ENCODE measurements at places on chromosomes 1 and 21.

- peak overlapping the region; percentile 30 for H3K27ac ChIP-seq
- H3K36me3 ChIP-seq, result no peaks in the 10 kb centered on the region
These were observed 102.8 kb downstream of the CDC7 start for GRCh38 chr1:91603409-91603808.

DNA sequence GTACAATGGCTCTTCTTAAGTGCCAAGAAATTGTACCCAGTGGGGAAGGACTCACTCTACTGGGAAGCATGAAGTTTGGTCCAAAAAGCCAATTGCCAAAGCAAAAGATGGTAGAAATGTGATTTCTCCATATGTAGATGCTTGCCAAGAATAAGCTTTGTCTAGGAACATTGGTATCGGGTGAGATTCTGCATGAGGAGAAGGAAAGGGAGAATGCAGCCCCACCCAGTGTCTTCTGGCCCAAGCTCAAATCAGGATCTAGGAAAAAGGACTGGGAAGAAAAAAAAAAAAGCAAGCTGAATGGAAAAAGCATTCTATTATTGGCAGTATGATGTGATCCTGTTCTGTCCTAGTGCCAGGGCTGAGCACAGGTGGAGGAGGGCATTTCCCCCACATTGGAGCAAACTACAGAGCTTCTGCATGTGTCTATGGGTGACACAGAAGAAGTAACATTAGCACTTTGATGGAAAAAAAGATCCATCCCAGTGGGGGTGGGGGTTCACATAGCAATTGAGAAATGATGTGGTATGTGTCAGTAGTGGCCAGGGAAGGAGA, 226.6 kb downstream of the KCNH1 start:
- no peak overlapping the region for H3K4me3 ChIP-seq
- no peaks in the 10 kb centered on the region for H3K4me1 ChIP-seq
- no peaks in the 10 kb centered on the region for H3K36me3 ChIP-seq
- H3K27ac ChIP-seq, result no peak overlapping the region
- no peak for DNase-seq

DNA sequence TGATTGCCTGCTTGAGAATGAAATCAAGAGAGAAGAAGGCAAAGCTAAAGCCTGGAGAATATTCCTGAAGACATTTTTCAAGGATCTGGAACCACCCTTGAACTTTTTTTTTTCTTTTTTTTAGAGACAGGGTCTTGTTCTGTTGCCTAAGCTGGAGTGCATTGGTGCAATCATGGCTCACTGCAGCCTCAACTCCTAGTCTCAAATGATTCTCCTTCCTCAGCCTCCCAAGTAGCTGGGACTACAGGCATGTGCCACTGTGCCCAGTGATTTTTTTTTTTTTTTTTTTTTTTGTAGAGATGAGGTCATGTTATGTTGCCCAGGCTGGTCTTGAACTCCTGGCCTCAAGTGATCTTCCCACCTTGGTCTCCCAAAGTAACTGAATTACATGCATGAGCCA, 22.2 kb upstream of the IRF2BP2 start:
- H3K4me1 ChIP-seq, result peaks cover 3% of the 10 kb centered on the region
- no peak overlapping the region for H3K4me3 ChIP-seq
- no peaks in the 10 kb centered on the region for H3K36me3 ChIP-seq
- DNase-seq, result no peak
- no peak overlapping the region for H3K27ac ChIP-seq

DNA sequence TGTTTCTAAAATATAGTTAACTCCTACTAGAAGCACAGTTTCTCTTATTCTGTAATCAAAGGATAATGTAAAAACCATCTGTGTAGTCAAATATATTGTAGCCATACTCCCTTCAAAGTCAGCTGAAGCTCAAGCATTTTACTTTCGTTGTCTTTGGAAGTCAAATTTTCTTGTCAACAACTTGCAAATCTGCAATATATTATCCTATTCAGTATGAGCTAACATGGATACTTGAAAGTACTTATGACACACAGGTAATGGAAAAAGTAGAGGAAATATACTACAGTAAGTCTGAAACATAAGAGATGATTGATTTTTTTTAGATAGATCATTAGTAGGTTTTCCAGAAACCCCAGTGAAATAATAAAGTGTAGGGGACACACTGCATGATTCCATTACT, 121.5 kb downstream of the COL24A1 start:
- no peak for DNase-seq
- no peak overlapping the region for H3K4me3 ChIP-seq
- no peaks in the 10 kb centered on the region for H3K4me1 ChIP-seq
- H3K36me3 ChIP-seq, result no peaks in the 10 kb centered on the region

DNA sequence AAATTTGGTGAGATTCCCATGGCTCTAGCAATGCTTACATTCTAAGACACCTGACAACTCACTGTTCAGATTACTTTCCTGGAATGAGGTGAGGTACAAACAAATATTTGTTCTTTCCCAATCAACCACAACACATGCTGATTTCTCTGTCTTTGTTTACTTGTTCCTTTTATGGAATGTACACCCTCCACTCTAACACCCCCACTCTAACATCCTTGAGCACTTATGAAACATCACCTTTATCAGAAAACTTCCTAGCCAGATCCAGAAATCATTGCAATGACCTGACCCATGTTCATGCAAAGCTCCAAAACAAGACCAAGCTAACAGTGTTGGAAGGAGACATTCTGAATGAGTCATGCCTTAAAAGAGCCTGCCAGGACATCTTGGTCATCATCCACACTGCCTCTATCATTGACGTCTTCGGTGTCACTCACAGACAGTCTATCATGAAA, 35.5 kb downstream of the HSD3B1 start:
- DNase-seq, result no peak
- no peak overlapping the region for H3K4me3 ChIP-seq
- H3K27me3 ChIP-seq, result peaks cover 13% of the 10 kb centered on the region
- no peaks in the 10 kb centered on the region for H3K36me3 ChIP-seq
- H3K27ac ChIP-seq, result no peak overlapping the region

DNA sequence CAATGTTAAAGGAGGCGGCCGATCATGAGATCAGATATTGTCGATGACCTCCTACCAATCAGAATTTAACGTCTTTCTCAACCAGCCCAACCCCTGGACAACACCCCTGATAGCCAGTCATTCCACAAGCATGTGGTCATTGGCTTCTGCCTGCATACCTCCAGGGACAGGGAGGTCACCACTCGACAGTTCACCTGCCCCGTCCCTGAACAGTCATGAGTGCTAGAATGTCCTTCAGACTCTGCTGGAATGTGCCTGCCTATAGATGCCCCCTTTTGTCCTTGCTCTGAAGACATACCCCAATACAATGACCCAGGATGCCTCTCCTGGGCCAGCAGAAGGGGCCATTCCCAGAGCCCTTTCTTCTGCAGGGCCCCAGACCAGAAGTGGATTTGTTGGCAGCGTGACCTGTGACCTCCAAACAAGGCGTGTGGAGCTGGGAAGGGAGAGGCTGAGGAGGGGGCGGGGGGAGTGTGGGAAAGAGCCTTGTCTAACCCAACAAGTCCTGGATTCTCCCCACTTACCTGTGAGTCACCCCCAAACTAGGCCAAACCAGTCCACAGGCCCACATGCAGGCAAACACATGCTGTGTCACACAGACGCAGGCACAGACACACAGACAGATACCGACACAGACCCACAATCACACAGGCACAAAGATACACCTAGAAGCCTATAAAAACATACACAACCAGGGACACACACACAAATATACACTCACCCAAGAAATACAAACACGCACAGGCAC, 2.2 kb downstream of the CRYBG2 start:
- DNase-seq, result no peak
- peaks cover 4% of the 10 kb centered on the region for H3K4me1 ChIP-seq
- no peaks in the 10 kb centered on the region for H3K36me3 ChIP-seq
- peaks cover 3% of the 10 kb centered on the region for H3K27me3 ChIP-seq
- no peak overlapping the region for H3K27ac ChIP-seq

DNA sequence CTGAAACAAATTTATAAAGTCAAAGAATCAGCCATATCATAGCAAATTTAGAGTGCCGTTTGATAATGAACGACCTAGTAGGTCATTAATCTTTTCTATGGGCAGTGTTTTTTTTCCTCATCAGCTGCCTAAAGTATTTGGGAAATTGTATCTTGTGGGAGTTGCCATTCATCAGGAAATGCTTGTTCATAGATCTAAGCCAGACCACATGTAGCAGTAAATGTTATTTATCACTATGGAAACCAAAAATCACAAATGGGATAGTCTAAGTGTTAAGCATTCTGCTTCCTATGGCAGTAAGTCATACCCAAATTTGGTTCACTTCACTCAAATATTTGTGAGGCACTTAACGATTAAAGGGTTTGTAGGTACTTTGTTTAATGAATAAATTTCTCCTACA, 52.9 kb downstream of the LRRC8D start:
- no peak overlapping the region for H3K4me3 ChIP-seq
- peaks cover 42% of the 10 kb centered on the region for H3K36me3 ChIP-seq
- DNase-seq, result no peak
- no peaks in the 10 kb centered on the region for H3K27me3 ChIP-seq

DNA sequence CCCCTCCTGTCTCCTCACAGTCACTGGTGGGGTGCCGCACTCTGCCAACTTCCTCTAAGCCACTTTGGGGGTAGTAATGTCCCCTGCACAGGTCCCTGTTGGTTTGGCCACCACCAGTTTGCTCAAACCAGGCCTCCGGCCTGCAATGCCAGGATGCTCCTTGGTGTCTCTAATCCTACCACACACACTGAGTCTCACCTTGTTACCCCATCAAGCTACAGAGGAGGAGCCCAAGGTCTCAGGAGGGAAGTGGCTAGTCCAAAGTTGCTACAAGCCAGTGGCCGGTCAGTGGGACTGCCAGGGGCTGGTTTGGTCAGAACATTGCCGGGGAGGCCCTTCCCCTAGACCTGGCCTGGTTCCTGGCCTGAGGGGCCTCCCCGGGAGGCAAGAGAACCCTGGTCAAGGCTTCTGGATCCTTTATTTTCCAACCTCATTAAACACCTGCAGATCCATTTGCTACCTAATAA, 21.5 kb upstream of the LRP8 start:
- no peaks in the 10 kb centered on the region for H3K4me1 ChIP-seq
- H3K4me3 ChIP-seq, result no peak overlapping the region
- peaks cover 14% of the 10 kb centered on the region for H3K27me3 ChIP-seq

- no peaks in the 10 kb centered on the region for H3K27me3 ChIP-seq
- H3K27ac ChIP-seq, result no peak overlapping the region
- no peaks in the 10 kb centered on the region for H3K36me3 ChIP-seq
- H3K4me3 ChIP-seq, result no peak overlapping the region
- DNase-seq, result no peak
- H3K4me1 ChIP-seq, result no peaks in the 10 kb centered on the region
These were observed 20.4 kb upstream of the TNR start for GRCh38 chr1:175763797-175764196.

- no peaks in the 10 kb centered on the region for H3K27me3 ChIP-seq
- H3K4me3 ChIP-seq, result no peak overlapping the region
- DNase-seq, result no peak
- no peak overlapping the region for H3K27ac ChIP-seq
- peaks cover 7% of the 10 kb centered on the region for H3K4me1 ChIP-seq
These were observed 23.8 kb upstream of the EDN2 start for GRCh38 chr1:41508290-41508689.

- no peak overlapping the region for H3K27ac ChIP-seq
- no peaks in the 10 kb centered on the region for H3K4me1 ChIP-seq
- no peak overlapping the region for H3K4me3 ChIP-seq
- no peaks in the 10 kb centered on the region for H3K27me3 ChIP-seq
- H3K36me3 ChIP-seq, result no peaks in the 10 kb centered on the region
These were observed 86.8 kb downstream of the COL24A1 start for GRCh38 chr1:86069757-86070145.

DNA sequence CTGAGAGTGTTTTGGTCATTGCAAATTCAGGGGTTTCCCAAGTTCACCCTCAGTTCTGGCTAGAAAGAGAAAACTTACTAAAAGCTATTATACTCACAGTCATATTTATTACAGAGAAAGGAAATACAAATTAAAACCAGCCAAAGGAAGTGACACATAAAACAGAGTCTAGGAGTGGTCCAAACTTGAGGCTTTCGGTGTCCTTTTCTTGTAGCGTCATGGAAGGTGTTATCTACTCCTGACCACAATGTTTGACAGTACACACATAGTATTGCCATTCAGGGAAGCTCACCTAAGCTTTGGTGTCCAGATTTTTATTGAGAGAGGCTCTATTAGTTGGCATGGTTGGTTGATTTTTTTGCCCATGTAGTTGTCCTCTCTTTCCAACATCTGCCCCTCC, 59.0 kb downstream of the SLC35A3 start:
- H3K4me3 ChIP-seq, result no peak overlapping the region
- H3K36me3 ChIP-seq, result peaks cover 8% of the 10 kb centered on the region
- DNase-seq, result no peak
- H3K4me1 ChIP-seq, result peaks cover 15% of the 10 kb centered on the region

DNA sequence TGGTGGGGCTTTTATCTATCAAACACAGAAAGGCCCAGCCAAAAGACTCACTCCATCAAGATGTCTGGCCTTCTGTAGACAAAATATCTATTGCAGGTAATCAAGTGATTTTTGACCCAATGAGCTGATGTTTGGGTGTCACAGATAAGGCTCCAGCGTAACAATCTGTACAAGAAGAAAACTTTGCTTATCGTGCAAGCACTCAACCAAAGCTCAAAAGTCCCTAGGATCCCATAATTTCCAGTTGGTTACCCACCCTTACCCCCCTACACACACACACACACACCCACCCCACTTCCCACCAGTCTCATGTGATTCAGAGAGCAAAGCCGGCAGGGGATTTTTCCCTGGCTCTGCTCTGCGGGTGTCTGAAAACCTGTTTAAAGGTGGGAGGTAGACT, 5.8 kb downstream of the ITPKB start:
- H3K36me3 ChIP-seq, result peaks cover 77% of the 10 kb centered on the region
- H3K4me1 ChIP-seq, result peaks cover 73% of the 10 kb centered on the region
- H3K4me3 ChIP-seq, result peak overlapping the region; percentile 93
- DNase-seq, result no peak
- H3K27ac ChIP-seq, result peak overlapping the region; percentile 42

DNA sequence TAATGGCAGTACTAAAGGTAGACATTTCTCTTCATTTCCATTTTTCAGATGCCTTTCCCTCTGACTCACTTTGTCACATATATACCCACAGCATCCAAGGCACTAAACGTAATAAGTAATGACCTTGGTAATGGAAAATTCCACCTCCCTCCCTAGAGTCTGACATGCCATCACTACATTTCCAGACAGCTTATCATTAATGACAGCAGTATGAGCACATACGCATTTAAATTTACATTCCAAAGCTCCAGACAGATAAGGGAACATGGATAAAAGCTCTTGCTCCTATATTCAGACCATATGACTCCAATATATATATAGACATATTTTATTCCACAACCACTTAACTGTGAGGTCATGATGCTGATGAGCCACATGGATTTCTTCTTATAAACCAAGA, 191.7 kb upstream of the GORAB start:
- no peaks in the 10 kb centered on the region for H3K27me3 ChIP-seq
- H3K27ac ChIP-seq, result no peak overlapping the region
- no peak overlapping the region for H3K4me3 ChIP-seq
- H3K36me3 ChIP-seq, result no peaks in the 10 kb centered on the region
- DNase-seq, result no peak

DNA sequence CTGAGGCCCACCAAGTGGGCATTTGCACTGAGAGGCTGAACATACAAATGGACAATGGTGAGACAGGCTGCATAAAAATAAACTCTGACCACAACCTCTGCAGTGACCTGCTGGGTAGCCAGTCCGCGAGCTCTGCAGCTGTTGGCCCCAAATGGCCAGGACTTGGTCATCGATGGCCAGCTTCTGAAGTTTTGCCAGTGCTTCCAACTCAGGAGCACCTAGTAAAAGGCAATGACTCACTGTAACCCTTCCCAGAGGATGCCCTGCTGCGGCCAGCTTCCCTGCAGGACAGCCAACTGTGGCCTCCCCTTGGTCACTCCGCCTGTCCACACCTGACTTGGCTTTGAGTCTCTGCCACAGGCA, 185.4 kb downstream of the DYRK1A start:
- no peaks in the 10 kb centered on the region for H3K27me3 ChIP-seq
- no peak overlapping the region for H3K27ac ChIP-seq
- H3K36me3 ChIP-seq, result no peaks in the 10 kb centered on the region
- peaks cover 6% of the 10 kb centered on the region for H3K4me1 ChIP-seq
- DNase-seq, result no peak

Data from activated T-helper 2 cell treated with anti-CD3 and anti-CD28 coated beads, Interferon-gamma antibody, Interleukin-2, Interleukin-4, amounts not matched to agents 10 μg/mL and 5 μg/mL and 100 μg/mL, durations not matched to agents 14 hours and 24 hours and 36 hours (primary cell).